Spinal cord (tissue), 10 donors: ENCODE measurements at places on chromosomes 6 and 20. TPM values are rescaled to one million over a fixed set of nuclear protein-coding genes. Genes with fewer than 3 reads are reported as not detected.

The MYBL2 gene
- 6.9 TPM for total RNA-seq

The CST7 gene
- 0.55 TPM for total RNA-seq

GRCh38 chr6:2000962-2001361 is 244.4 kb downstream of the GMDS start:
- DNase-seq, result no peak

- DNase-seq, result no peak
Measured at GRCh38 chr6:18243302-18243893, 20.9 kb downstream of the DEK start.

DNA sequence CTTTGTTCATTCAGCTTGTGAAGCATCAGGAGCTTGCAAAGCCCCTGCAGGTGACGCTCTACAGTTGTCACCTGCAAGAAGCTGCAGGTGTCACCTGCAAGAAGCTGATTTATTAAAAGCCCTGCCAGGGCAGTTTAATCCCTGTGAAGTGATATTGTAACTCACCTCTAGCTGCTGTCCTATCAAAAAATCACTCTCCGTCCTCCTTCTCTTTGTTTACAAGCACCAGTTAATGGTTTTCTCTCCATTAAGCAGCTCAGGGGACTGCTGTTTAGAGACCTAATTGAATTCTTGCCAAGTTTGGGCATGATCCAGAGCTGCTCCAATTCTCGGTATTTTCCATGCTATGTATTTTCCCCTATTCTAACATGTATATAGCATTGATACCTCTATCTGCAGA is 345.9 kb downstream of the ARHGAP18 start:
- DNase-seq, result no peak

GRCh38 chr6:137550535-137550934 is 56.3 kb upstream of the OLIG3 start:
- no peak for DNase-seq

DNA sequence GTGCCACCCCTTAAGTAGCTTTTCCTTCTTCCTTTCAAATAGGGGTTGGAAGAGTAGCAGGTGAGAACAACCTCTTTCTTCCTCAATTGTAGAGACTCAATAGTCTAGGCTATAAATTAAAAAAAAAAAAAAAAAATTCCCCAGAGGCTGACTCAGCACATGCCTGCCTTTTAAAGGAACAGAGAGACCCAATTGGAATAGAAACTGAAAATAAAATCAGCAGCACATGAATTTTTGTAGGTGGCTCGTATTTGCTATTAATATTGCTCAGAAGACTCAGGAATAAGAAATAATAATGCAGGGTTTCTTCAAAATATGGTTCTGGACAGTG is 19.3 kb downstream of the TOP1 start:
- no peak for DNase-seq

DNA sequence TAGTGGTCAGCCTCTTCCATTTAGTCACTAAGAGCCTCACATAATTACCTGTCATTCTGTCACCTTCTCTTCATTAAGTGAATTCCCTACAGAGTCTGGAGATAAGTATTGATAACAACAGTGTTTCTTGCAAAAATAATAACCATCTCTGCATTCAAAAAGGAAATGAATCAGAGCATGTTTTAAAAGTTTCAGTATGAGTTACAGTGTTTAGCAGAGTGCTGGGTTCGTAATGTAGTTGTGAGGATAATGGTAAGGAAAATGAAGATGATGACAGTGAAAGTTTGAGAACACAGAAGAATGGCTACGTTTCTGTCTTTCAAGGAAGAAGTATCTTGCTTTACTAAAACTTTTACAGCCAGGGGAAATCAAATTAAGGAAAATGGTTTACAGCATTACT is 31.3 kb downstream of the GPRC6A start:
- DNase-seq, result no peak

GRCh38 chr6:78854546-78854945 is 12.8 kb upstream of the IRAK1BP1 start:
- no peak for DNase-seq

The MDN1 gene
- total RNA-seq, result 34.5 TPM

- peak; percentile 40 for DNase-seq
Measured at GRCh38 chr6:88855541-88856147, 107.8 kb downstream of the RNGTT start.

DNA sequence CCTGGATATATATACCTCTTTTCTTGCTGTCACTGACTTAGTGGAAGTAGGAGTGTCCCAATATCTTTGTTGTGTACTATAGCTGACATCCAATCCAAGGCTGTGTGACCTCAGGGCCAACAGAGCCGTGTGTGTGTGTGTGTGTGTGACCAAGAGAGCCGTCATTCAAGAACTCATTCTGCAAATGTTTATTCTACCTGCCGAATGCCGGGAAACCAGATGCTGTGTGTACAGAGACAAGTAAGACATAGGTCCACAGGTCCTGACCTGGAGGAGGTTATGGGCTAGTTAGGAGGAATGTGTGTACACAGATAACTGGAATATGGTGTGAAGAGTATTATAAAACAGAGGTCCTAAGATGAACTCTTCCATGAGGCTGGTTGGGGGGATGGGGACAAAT is 190.0 kb downstream of the DHX35 start:
- DNase-seq, result no peak
